ENCODE measurements at places on chromosomes 13 and 19.

DNA sequence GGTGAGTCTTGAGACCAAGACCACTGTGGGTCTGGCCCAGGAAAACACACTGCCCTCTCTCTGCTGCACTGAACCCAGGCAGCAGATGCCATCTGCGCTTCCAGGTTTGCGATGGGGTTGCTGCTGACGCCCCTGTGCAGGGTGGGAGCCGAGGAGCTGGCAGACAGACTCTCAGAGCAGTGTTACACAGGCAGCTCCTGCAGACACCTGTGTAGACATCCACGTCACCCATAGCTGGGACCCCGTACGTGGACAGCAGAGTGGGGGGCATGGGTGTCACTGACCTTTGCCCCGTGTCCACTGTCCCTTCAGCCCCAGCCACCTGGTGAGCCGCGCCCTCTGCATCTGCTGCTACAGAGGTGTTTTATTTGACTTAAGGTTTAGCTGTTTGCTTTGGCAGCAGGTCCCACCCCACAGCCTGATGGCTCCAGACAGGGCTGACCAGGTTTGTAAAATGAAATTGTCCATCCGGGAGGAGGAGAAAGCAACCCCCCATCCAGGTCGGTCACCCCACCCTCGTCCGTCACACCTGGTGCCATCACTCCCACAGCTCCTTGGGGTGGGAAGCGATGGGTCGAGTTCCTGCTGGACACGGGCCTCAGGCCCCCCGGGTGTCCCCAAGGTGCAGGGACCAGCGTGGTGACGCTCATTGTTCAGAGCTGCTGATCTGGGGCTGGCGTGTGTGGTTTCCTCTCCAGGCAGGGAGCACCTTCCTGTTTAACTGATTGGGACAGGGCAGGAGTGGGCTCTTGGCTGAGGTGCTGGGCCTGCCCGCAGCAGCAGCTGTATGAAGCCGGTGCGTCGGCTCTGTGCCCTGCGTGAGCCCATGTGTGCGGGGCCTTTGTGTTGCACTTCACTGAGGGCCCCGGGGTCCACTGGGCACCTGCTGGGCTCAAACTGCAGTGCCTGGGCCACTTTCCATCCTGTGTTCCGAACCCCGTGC is 28.4 kb downstream of the MCF2L start:
- no peak for DNase-seq
- no peaks in the 10 kb centered on the region for H3K36me3 ChIP-seq
- H3K4me1 ChIP-seq: no peaks in the 10 kb centered on the region
- no peak overlapping the region for H3K27ac ChIP-seq
- no peaks in the 10 kb centered on the region for H3K27me3 ChIP-seq

DNA sequence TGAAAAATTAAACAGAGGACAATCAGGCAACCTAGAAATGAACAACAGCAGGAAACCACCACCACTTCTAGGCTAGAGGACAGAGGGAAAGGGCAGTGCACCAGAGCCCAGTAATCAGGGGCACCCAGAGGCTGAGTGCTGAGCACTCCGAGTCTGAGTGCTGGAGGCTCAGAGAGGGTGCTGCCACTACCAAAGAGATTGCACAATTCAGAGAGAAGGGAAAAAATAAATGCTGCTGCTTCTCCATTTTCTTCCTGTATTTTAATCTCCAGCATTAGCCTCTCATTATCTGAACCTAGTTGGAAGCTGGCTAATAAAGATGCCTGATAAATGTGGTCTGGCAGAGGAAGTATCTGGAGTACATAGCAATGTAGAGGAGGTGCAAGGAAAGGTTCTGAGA is 11.8 kb upstream of the ZNF175 start:
- peaks cover 2% of the 10 kb centered on the region for H3K36me3 ChIP-seq
- no peak overlapping the region for H3K27ac ChIP-seq
- no peaks in the 10 kb centered on the region for H3K4me1 ChIP-seq
- no peak overlapping the region for H3K4me3 ChIP-seq

DNA sequence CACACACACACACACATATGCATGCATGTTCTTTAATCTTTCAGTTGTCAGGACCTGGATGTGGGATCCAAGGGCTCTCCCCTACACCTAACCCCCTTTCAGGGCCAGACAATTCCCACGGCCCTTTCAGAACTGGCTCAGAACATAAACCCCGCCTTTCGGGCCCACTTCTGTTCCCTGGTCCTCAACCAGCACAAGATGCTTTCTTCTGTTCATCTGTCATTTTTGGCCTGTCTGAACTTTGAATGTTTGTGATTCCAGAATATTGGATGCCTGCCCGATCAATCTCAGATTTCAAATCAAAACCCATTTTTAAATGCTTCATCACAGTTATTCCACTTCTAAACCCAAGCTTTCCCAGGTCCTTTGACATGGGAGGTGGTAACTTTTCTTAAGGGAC is 167.3 kb downstream of the USP12 start:
- H3K4me3 ChIP-seq: no peak overlapping the region
- H3K4me1 ChIP-seq: no peaks in the 10 kb centered on the region
- no peak for DNase-seq
- H3K27me3 ChIP-seq: peaks cover 37% of the 10 kb centered on the region
- H3K27ac ChIP-seq: no peak overlapping the region
- H3K36me3 ChIP-seq: no peaks in the 10 kb centered on the region

- no peaks in the 10 kb centered on the region for H3K4me1 ChIP-seq
- H3K4me3 ChIP-seq: no peak overlapping the region
- H3K27me3 ChIP-seq: no peaks in the 10 kb centered on the region
These were observed 3.1 kb downstream of the KLK14 start for GRCh38 chr19:51079481-51080110.

DNA sequence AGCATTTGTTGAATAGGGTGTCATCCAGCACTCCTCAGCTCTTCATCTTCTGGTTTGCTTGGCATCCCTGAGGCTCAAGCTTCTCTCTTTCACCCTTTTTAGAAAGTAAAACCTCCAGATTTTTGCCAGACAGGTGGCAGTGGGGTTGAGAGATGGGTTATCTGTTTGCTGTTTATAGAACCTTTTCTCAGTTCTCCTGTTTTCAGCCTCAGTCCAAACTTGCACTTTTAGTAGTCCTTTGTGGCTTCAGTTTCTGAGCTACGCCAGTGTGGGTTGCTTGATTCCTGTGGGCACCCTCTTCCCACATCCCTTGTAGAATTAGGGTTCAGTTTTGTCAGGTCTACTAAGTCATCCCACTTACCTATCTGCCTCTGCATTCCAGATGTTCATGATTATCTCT is 147.9 kb downstream of the PAN3 start:
- H3K4me3 ChIP-seq: no peak overlapping the region
- H3K27ac ChIP-seq: no peak overlapping the region

DNA sequence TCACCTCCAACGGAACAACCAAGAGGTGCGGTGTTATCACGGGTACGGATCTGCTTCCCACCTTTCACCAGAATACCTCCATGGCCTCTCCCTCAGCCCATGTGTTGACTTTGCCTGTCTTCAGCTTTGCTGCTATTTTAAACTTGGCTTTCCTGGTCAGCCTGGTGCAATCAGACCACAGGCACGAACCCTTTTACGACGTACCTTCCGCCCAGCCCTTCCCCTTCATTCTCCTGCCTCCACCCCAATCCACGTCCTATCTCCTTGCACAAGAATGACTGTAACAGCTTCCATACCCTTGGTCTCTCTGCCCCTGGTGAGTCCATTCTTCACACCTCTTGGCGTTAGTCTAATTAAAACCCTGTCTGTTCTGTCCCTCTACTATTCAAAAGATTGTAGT is 431.7 kb downstream of the EFNB2 start:
- no peak overlapping the region for H3K27ac ChIP-seq
- no peaks in the 10 kb centered on the region for H3K36me3 ChIP-seq
- H3K4me1 ChIP-seq: no peaks in the 10 kb centered on the region
- DNase-seq: no peak

DNA sequence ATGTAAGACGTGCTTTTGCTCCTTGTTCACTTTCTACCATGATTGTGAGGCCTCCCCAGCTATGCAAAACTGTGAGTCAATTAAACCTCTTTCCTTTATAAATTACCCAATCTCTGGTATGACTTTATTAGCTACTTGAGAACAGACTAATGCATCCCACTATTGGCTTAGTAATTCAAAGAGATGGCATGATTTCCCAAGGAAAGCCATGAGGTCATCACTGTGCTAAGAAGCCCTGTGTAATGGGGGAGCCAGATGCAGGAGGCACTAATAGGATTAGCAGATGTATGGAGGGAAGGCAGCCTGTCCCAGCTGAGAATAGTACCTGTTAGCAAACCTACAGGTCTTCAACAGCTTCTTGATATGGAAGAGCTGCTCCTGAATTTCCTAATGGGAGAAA is 38.1 kb downstream of the RUBCNL start:
- H3K27me3 ChIP-seq: no peaks in the 10 kb centered on the region
- H3K4me3 ChIP-seq: no peak overlapping the region
- DNase-seq: no peak
- H3K4me1 ChIP-seq: no peaks in the 10 kb centered on the region
- H3K27ac ChIP-seq: no peak overlapping the region
- H3K36me3 ChIP-seq: peaks cover 7% of the 10 kb centered on the region

GRCh38 chr19:49951806-49952478 is 9.0 kb downstream of the SIGLEC11 start:
- H3K4me3 ChIP-seq: no peak overlapping the region
- no peak for DNase-seq
- peaks cover 2% of the 10 kb centered on the region for H3K4me1 ChIP-seq

- no peak for DNase-seq
- H3K4me1 ChIP-seq: no peaks in the 10 kb centered on the region
- H3K27ac ChIP-seq: no peak overlapping the region
- H3K4me3 ChIP-seq: no peak overlapping the region
- no peaks in the 10 kb centered on the region for H3K27me3 ChIP-seq
These were observed 104.5 kb downstream of the PCDH9 start for GRCh38 chr13:67125681-67126080.

DNA sequence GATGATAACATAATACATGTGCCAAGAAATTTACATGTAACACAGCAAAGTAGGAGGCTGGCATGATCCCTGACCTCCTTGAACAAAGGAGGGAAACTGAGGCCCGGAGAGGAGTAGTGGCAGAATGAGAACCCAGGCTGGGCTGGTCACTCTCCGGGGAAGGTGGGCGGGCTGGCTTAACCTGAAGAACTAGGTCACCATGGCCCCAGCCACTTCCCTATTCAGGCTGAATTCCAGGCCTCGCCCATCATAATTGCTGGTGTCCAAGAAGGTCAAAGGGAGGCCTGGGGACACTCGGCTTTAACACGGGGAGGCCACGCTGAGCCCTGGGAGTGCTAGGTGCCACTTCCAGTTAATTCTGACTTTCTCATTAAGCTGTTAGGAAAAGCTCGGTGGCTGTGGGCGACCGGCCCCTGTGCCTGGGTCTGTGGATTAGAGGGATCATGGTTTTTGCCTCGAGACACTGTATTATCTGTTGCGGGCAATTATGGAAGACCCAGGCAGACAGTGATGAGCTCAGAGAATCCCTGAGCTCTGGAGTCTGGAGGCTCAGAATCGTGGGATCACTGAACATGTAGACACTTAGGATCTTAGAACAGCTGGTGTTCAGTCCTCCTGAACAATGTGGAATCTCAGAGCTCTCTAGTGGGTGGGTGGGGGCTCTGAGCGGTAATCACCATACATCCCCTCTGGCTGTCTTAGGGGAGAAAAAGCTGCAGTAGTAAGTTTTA is 5.0 kb upstream of the TINCR start:
- H3K27me3 ChIP-seq: peaks cover 4% of the 10 kb centered on the region
- DNase-seq: no peak
- H3K36me3 ChIP-seq: no peaks in the 10 kb centered on the region
- H3K4me3 ChIP-seq: no peak overlapping the region
- peaks cover 2% of the 10 kb centered on the region for H3K4me1 ChIP-seq

DNA sequence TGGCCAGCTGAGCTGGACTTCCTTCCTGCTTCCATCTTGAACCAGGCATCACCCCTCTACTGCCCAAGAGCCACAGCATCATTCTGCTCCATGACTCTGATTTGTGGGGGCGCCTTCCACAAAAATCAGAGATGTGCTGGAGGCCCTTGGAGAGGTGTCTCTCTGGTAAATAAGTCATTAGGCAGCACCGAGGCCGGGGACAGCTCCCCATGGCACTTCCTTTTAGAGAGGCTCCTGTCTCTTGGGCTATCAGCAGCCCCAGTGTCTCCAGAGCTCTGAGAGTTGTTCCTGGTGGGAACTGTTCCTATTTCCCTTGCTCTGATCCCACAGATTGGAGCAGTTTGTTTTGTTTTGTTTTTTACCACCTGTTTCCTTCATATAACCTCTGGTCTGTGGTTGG is 19.9 kb downstream of the NWD1 start:
- H3K27me3 ChIP-seq: no peaks in the 10 kb centered on the region
- no peak for DNase-seq
- no peak overlapping the region for H3K27ac ChIP-seq

DNA sequence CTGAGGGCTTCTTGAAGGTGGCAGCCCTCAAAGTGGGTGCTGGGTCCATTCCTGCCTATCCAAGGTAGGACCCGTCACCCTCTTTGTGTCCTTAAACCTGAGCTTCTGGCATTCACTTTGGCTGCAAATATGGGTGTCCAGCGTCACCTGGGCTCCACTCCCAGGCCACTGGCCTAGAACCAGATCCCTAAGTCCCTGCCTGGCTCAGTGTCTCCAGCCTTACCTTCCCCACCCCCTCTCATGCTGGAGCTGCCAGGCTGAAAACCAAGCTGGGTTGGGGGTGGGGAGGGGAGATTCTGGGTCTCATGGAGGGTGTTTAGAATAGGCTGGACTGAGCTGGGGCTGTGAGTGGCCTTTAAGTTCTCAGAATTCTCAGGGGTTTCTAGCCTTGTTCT is 12.4 kb downstream of the PDE4A start:
- peaks cover 6% of the 10 kb centered on the region for H3K27me3 ChIP-seq
- H3K4me1 ChIP-seq: peaks cover 46% of the 10 kb centered on the region
- DNase-seq: no peak
- peak overlapping the region; percentile 47 for H3K27ac ChIP-seq

DNA sequence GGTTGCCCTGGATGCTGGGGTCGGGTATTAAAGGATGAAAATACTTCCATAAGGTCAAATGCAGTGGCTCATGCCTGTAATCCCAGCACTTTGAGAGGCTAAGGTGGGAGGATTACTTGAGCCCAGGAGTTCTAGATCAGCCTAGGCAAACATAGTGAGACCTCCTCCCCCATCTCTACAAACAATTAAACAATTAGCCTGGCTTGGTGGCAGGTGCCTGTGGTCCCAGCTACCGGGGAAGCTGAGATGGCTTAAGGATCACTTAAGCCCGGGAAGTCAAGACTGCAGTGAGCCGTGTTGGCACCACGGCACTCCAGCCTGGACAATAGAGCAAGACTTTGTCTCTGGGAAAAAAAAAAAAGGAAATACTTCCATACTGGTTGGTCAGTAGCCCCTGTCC is 1.5 kb downstream of the KLK11 start:
- H3K4me3 ChIP-seq: no peak overlapping the region
- DNase-seq: no peak
- H3K27ac ChIP-seq: no peak overlapping the region
- peaks cover 17% of the 10 kb centered on the region for H3K27me3 ChIP-seq
- H3K36me3 ChIP-seq: no peaks in the 10 kb centered on the region

- peaks cover 6% of the 10 kb centered on the region for H3K27me3 ChIP-seq
- DNase-seq: no peak
- H3K4me1 ChIP-seq: peaks cover 6% of the 10 kb centered on the region
- H3K4me3 ChIP-seq: no peak overlapping the region
- H3K36me3 ChIP-seq: no peaks in the 10 kb centered on the region
These were observed 24.0 kb upstream of the ACP7 start for GRCh38 chr19:39060171-39060570.

GRCh38 chr19:46221981-46222610 is 7.4 kb upstream of the IGFL1 start:
- DNase-seq: no peak
- H3K27ac ChIP-seq: no peak overlapping the region
- no peaks in the 10 kb centered on the region for H3K36me3 ChIP-seq
- H3K4me3 ChIP-seq: no peak overlapping the region
- no peaks in the 10 kb centered on the region for H3K4me1 ChIP-seq
- peaks cover 10% of the 10 kb centered on the region for H3K27me3 ChIP-seq

- H3K27me3 ChIP-seq: peaks cover 33% of the 10 kb centered on the region
- H3K36me3 ChIP-seq: peaks cover 2% of the 10 kb centered on the region
- H3K4me3 ChIP-seq: peak overlapping the region; percentile 86
- no peak for DNase-seq
- no peak overlapping the region for H3K27ac ChIP-seq
- H3K4me1 ChIP-seq: peaks cover 12% of the 10 kb centered on the region
These were observed 988 bp upstream of the CCDC169 start for GRCh38 chr13:36298535-36299068.

All from T-helper 2 cell treated with Interferon-gamma antibody and Interleukin-4, amounts not matched to agents 5 μg/mL and 100 μg/mL, for 36 hours (primary cell).